PC-3 (cell line): ENCODE measurements at places on chromosomes 4 and X. TPM values are rescaled to one million over a fixed set of nuclear protein-coding genes. Genes with fewer than 3 reads are reported as not detected.
A peak's percentile ranks its signal among the peaks of the same experiment; 100 is the strongest.

The STK32B gene
- total RNA-seq, result 1.1 TPM in 2 replicates

The DSPP gene
- total RNA-seq, result 0.04 TPM in 1 of 2 replicates, not detected in the other

The PTCHD1 gene
- total RNA-seq, result not detected in 2 replicates

DNA sequence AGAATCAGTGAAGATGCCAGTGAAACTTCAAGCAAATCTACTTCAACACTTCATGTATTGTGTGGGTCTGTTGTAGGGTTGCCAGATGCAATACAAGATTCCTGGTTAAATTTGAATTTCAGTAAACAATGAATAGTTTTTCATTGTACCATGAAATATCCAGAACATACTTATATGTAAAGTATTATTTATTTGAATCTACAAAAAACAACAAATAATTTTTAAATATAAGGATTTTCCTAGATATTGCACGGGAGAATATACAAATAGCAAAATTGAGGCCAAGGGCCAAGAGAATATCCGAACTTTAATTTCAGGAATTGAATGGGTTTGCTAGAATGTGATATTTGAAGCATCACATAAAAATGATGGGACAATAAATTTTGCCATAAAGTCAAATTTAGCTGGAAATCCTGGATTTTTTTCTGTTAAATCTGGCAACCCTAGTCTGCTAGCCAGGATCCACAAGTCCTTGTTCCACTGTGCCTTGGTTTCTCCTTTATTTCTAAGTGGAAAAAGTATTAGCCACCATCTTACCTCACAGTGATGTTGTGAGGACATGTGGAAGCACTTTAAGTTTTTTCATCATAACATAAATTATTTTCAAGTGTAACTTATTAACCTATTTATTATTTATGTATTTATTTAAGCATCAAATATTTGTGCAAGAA, 2.3 kb downstream of the CXCL8 start:
- peak; percentile 9 for DNase-seq

GRCh38 chr4:115418635-115419396, 305.4 kb upstream of the NDST4 start:
- no peak for DNase-seq

- DNase-seq, result no peak
These were observed 142.3 kb downstream of the PCDH18 start for GRCh38 chr4:137389911-137390520.

DNA sequence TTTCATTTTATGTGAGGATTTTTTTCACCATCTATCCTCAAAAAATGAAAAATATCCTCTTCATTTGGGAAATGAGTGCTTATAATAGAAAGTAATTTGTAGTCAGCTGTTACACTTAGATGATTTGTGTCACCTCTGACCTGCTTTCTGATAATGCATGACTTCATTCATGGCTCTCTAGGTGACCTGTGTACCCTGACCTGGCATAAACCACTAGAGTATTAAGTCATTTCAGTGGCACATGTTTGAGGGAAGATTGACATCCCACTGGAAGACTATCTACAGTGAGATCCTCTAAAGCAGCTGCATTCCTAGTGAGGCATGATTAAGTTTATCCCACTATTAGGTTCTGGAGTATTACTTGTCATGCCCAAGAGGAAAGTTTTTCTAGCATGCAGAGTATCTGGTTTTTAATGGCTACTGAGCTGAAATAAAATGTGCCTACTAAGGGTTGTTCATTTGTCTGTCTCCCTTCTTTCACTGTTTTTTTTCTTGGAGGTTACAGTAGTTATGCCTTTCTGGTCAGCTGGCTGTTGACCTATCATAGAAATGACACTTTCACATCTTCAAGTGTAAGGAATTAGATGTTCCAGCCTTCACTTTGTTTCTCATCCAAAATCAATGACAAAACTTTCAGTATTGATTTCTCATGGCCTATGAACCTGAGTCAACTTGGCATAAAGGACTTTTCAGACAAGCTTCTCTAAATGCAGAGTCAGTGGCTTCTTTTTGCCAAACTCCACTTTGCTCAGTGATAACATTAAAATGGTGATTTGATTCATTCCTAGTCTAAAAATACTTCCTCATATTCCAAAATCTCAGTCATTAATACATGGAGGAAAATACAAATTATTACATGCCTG, 33.1 kb downstream of the TET2 start:
- DNase-seq, result no peak

DNA sequence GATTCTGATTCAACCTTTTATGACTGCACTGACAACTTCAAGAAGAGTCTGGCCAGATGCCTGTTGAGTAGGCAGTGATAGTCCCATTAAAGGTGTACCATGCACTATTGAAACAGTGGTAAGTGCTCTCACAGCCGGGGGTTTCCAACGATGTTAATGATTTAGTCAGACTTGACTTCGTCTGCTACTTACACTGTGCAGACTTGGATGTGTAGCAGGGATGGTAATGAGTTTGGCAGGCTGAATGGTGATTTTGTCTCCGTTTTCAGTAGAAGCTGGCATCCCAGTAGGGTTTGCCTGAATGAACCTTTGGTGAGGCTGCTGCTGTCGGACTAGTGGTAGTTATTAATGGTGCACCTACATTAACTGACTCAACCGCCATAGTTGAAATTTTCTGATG, 52.0 kb upstream of the TMSB15B start:
- DNase-seq, result no peak

DNA sequence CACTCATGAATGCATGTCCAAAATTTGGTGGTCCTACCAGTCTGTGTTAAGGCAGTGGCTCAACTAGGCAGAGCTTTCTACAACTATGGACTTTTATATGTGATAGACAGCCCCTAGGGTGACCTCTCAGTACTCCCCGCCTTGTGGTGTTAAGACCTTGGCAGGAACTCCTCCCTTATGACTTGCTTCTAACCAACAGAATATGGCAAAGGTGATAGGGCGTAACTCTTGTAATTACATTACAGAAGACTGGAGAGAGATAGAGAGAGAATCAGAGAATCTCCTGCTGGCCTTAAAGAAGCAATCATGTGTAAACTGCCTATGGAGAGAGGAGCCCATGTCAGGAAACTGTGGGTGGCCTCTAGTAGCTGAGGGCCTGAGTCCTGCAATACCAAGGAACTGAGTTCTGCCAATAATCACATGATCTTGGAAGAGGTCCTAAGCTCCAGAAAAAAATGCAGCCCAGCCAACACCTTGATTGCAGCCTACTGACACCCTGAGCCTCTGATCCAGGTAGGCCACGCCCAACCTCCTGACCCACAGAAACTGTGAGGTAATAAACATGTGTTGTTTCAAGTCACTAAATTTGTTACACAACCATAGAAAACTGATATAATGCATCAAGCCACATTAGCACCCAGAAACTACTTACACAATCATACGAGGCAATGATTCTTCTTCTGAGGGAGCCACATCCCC, 68.9 kb downstream of the INPP4B start:
- no peak for DNase-seq

DNA sequence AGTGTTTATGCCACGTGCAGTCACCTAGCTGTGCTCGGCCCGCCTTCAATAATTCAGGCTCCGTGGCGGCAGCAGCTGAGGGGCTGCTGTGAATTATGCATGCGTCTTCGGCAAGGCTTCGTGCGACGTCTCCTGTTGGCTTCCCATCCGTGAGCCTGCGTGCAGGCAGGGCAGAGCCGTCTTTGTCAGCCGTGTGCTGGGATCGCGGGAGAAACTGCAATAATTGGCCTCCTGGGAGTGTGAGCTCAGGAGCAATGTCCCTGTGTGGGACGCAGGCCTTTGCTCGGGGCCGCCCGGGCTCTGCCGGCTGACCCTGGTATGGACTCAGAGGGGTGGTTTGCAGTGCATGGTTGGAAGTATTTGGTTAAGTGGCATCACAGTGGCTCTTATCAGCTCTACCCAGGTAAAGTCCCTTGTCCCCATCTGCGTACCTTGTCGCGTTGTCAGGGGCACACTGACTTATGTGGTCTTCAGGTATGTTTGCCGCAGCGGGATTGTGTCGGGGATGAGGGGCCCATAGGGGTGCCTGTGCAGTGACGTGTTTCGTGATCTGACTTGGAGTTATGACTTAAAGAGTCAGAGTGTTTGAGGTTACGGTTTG, 34.5 kb upstream of the HGFAC start:
- DNase-seq, result no peak

- no peak for DNase-seq
These were observed 8.9 kb downstream of the PSAPL1 start for GRCh38 chr4:7425591-7426468.
